ENCODE measurements at places on chromosomes 6 and 20. TPM values are rescaled to one million over a fixed set of nuclear protein-coding genes. Genes with fewer than 3 reads are reported as not detected.

Gene POM121L2
- not detected for total RNA-seq

Gene PDYN
- not detected for total RNA-seq

Gene PLCB4
- 0.16 TPM for total RNA-seq

Gene LY6G5C
- 1.4 TPM for total RNA-seq

Gene TSHZ2
- 1.0 TPM for total RNA-seq

Gene CLIC1
- 281 TPM for total RNA-seq

Gene TCF21
- total RNA-seq, result 119 TPM

Gene TMEM239
- total RNA-seq, result not detected

Gene PRDM1
- 4.3 TPM for total RNA-seq

Gene VIP
- not detected for total RNA-seq

Gene FABP7
- 0.16 TPM for total RNA-seq

Gene CRIP3
- total RNA-seq, result not detected

Gene PRL
- total RNA-seq, result not detected

Gene C4B
- 0.39 TPM for total RNA-seq

Gene DYNLT2
- total RNA-seq, result 1.0 TPM

Gene TNFRSF6B
- total RNA-seq, result 144 TPM

Gene ZNF391
- total RNA-seq, result 3.3 TPM

Gene BCAS1
- not detected for total RNA-seq

Gene FAM83B
- total RNA-seq, result 0.91 TPM

Gene DEF6
- total RNA-seq, result 2.5 TPM

Gene MEP1A
- not detected for total RNA-seq

Gene SLC22A3
- total RNA-seq, result 4.0 TPM

Gene SPEF1
- not detected for total RNA-seq

Gene VGLL2
- not detected for total RNA-seq

Gene DDO
- 0.65 TPM for total RNA-seq

Gene ANKRD66
- not detected for total RNA-seq

Gene GFRA4
- not detected for total RNA-seq

Gene OXT
- not detected for total RNA-seq

Gene EPHA7
- total RNA-seq, result 1.4 TPM

Gene PLG
- not detected for total RNA-seq

Gene STMND1
- total RNA-seq, result not detected

Gene RSPO4
- not detected for total RNA-seq

Gene CLDN20
- total RNA-seq, result not detected

Data from epithelial cell of alveolus of lung (primary cell).